ENCODE measurements at places on chromosomes 4 and X.

GRCh38 chrX:96841325-96841724 is 42.4 kb upstream of the RPA4 start:
- no peak for DNase-seq

DNA sequence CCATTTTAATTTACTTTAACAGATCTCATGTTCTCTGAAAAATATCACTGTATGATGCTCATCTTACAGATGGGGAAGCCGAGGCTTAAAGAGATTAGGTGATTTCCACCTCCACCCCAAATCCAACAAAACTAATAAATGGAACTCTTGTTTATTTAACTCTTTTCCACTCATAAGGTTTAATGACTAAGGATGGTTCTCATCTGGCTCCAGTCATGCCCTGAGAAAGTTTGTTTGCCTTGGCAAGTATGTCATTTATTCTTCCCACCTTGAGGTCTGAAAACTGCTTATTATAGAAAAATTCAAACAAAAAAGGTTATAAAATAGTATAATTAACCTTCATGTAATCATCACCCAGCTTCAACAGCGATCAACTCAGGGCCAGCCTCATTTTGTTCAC is 56.3 kb downstream of the PPEF2 start:
- no peak for DNase-seq

GRCh38 chr4:6278801-6279197 is 9.1 kb downstream of the WFS1 start:
- DNase-seq = peak; percentile 75

- no peak for DNase-seq
These were observed 29.8 kb upstream of the SMAD1 start for GRCh38 chr4:145451895-145452294.

DNA sequence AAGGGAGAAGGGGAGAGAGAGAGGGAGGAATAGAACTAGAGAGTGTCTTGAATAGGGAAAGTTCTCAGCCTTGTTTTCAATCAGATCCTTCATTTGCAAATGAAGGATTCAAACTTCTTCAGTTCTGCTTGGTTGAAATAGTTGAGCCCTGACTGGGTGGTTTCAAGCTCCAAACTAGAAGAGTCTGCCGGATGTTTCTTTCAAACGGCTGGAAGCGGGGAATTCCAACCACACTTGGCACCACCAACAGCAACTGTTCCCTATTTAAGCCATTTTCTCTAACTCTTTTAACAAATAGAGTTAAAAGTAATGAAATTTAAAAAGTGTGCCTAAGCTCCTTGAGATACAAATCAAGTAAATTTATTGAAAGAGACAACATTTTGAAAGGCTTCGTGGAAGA is 67.5 kb upstream of the DDX60 start:
- DNase-seq = no peak

- DNase-seq = no peak
These were observed 1310.2 kb downstream of the PCDH7 start for GRCh38 chr4:32030406-32030805.

- DNase-seq = no peak
These were observed 104.1 kb downstream of the ZAR1 start for GRCh38 chr4:48594180-48594579.

GRCh38 chrX:42772874-42773273 is 5.1 kb downstream of the PPP1R2C start:
- DNase-seq = no peak

- DNase-seq = no peak
These were observed 126.1 kb downstream of the ASB9 start for GRCh38 chrX:15143825-15144121.

DNA sequence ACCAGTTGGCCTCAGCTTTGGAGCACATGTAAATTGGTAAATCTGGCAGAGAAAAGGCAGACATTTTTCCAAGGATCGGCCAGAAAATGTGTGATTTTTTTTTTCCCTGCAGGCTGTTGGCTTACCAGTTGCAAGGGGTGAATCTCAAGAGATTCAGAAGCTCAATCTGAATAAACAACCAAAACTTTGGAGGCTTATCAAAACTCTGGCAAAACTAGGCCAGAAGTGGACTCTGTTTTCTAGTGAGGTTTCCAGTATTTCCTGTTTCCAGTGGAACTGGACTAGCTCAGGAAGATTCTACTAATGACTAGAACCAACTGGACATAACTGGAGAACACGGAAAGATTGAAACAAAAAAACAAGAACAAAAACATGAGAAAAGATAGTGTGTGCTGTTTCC is 191.3 kb downstream of the SMIM20 start:
- DNase-seq = no peak

DNA sequence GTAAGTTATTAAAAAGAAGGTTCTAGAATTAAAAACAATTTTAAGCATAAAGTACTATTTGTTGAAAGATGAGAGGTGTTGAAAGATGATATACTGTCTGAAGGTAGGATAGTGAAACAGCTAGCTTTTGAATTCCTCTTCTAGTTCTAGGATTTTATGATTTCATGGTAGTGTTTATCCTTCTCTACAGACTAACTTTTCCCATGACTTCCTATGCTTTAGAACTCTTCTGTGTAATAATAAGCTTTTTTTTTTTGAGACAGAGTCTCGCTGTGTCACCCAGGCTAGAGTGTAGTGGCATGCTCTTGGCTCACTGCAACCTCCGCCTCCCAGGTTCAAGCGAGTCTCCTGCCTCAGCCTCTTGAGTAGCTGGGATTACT is 96.0 kb upstream of the NUDT6 start:
- no peak for DNase-seq

- no peak for DNase-seq
These were observed at the start of gene SHROOM2 for GRCh38 chrX:9785944-9786797. Gene SHROOM2, plus strand, starts transcription at chrX:9786429. Its CDS starts 117 bp downstream, at chrX:9786546.

DNA sequence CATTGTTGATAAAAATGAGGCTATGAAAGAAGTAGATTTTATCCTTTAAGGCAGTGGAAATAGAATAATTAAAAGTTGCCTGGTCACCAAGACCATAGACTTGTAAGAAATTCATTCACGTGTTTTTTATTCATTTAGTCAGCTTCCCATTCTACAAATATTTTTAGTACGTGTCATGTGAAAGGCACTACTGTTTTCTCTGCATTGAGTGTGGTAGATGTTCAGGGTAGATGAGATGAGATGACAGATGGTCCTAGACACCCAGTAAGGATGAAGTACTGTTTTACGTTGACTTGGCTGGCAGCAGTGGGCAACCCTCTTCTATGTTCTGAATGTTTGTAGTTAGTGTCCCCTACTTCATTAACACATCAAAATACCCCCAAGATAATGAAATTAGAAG is 228.1 kb downstream of the ARHGAP24 start:
- DNase-seq = no peak

DNA sequence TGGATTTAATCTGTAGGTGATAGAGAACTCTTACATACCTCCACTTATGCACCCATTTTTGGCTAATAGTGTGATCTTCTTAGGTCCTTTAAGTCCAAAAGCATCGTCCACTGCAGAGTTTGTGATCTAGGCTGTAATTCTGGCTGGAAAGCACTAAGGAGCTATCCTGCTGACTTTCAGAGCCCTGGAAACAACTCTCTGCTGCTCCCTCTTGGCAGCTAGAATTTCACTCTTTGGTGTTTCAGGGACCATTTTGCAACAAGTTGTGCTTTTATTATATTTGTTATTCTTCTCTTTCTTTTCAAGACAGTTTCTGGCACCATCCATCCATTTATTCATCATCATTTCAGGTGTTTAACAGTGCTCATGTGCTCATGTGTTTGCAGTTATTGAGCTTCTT is 130.0 kb downstream of the RBM46 start:
- no peak for DNase-seq

DNA sequence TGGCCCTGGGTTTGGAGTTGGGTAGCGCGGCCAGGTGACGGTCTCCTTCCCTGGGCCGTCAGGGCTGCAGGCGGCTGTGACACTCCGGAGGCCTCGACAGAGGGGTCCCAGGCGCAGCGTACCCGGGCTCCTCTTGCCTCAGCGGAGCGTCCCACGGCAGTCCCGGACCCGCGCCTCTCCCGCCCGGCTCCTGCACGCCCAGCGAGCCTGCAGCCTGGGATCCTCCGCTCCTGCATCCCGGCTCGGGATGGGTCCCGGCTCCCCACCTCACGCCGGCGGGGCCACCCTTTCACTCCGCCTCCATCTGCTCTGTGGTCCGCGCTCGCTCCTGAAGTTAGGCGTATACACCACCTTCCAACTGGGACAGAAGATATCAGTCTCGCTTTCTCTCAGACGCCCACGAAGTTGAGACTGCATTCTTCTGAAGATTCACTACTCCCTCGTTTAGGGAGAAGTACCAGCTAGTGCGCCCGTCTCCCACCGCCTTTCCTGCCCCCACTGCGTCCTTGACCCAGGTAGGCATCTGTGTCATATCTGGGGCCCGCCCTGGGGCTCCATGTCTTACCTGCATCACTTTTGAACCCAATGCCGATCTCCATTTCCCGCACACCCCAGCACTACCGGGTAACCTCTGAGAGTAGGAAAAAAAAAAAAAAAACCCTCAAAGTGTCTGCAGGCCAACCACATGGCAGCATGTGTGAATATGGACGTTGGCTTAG is 32.3 kb upstream of the KDR start:
- no peak for DNase-seq

GRCh38 chrX:37998586-37999262 is 7.6 kb upstream of the SYTL5 start:
- DNase-seq = no peak

- no peak for DNase-seq
These were observed 138.4 kb downstream of the CPE start for GRCh38 chr4:165517216-165517615.

GRCh38 chr4:5472160-5472591 is 236.2 kb downstream of the EVC2 start:
- no peak for DNase-seq

GRCh38 chr4:30094887-30095286 is 625.3 kb upstream of the PCDH7 start:
- no peak for DNase-seq

DNA sequence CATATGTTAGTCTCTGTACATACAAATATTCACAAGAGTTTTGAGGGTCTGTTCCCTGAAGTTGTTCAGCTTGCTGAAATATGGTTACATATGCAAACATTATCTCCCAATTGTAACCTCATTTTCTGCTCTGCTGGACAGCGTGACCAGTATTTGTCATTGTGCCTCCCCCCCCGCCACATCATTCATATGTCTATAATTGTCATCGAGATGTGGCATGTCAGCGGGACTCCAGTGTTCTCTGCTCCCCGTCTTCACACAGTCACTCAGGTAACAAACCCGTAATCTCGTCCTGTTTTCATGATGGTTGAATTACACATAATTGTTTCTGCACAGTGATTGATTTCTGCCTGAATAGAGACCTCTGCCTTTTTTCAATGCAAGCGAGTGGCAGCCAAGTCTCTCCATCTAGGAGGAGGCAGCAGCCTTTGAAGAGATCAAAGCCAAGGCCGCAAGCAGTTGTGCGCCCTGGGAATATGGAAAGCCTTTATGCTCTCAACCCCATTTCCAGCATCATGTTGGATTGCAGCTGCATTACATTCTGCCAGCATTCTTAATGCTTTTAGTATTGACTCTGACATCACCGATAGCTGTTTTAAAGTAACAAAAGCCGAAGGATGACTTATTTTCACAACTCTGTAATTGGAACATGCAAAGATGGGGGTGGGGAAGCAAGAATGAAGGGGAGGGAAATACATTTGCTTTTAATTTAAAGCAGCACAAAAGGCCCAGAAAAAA is 27.4 kb downstream of the LEF1 start:
- DNase-seq = no peak

DNA sequence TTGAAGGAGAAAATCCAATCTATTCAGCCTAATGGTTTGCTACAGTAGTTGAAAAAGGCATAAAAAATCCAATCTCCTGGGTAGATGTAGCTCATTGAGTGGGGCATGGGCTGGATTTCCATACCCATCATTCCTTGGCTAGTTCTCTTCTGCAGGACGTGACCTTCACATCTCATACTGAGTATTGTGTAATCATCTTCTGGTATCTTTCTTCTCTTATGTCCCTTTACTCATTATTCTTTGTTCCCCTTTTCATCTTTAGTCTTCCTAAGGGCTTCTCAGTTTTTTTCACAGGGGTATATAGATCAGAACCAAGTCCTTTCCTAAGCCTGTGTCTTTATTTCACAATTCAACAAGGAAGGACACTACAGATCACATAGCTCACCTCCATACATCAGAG is 727.6 kb upstream of the MAGEB2 start:
- no peak for DNase-seq

DNA sequence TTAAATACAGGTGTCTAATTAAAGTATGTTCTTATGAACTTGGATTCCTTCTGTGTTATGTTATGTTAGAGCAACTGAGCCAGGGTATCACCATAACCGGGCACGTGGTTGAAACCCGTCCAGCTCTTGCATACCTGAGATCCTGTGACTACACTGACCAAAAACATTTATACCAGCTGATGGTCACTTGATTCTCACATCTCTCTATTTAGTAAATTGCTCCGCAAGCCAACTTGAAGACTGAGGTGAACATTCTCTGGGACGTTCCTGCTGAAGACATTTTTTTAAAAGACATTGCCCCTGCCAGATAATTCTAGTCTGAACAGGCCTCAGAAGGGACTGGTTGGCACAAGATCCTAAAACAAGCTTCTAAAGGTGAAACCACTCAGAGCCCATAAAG is 550.0 kb upstream of the DIPK2B start:
- DNase-seq = no peak

DNA sequence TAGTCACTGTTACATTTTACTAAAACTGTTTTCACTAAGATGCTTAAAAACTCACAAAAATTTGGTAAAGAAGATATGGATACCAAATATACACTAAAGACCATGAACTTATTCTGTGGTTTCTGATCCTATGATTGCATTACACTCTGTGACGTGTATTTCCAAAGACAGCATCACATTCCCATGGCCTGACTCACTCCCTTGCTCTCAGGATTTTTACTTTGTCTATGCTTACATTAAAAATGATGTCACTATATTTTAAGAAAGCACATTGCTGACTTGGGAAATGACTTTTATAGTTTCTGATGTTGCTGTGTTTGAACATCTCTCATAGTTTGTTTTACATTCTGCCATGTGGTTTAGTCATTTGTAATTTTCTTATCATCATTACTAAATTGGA is 327.9 kb upstream of the MAGEB18 start:
- no peak for DNase-seq

GRCh38 chrX:106917830-106918500 is 2.2 kb upstream of the CLDN2 start:
- DNase-seq = peak; percentile 85

DNA sequence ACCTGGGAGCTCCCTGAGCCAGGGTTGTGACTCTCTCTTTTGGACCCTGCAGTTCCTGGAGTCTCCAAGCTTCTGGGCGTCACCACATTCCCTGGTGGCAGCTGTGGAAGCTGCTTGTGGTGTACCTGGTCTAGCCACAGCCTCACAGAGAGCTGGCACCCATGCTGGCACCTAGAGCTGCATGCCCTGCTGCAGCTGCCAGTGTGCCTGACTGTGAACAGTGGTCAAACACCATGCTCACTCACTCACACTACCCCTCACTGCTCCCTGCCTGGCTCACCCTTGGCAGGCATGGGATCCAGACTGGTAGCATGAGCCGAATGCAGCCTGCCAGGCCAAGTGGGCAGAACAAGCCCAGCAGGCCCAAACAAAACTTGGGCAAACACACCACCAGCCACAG is 66.6 kb downstream of the NAA11 start:
- DNase-seq = no peak

DNA sequence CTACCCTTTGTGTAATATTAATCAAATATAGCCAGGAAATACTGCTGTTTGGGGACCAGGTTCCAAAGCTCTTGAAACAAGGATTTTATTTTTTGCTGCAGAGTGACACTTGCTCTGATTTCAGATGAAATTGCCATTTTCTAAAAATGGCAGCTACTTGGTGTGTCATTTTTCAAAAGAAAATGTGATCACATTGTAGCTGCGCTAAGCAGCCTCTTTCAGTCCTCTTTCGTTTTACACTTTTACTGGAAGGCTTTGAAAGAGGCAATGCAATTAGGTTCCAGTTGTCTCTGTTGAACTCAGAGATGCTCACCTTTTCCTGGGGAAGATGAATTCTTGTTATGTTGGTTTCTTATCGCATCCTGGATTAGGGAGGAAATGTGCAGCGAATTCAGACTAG is 85.1 kb downstream of the CT47B1 start:
- no peak for DNase-seq
